Stimulated activated memory B cell treated with anti-CD40 and anti-IgM and Interleukin-4, amounts not matched to agents 10 μg/mL and 1 μg/mL and 100 μg/mL, for 72 hours (primary cell): ENCODE measurements at places on chromosomes 3 and 15.

GRCh38 chr15:62190274-62190673 is 25.2 kb upstream of the C2CD4B start:
- ATAC-seq: no peak

GRCh38 chr3:170058127-170058526 is 20.3 kb downstream of the GPR160 start:
- peak; percentile 51 for ATAC-seq

DNA sequence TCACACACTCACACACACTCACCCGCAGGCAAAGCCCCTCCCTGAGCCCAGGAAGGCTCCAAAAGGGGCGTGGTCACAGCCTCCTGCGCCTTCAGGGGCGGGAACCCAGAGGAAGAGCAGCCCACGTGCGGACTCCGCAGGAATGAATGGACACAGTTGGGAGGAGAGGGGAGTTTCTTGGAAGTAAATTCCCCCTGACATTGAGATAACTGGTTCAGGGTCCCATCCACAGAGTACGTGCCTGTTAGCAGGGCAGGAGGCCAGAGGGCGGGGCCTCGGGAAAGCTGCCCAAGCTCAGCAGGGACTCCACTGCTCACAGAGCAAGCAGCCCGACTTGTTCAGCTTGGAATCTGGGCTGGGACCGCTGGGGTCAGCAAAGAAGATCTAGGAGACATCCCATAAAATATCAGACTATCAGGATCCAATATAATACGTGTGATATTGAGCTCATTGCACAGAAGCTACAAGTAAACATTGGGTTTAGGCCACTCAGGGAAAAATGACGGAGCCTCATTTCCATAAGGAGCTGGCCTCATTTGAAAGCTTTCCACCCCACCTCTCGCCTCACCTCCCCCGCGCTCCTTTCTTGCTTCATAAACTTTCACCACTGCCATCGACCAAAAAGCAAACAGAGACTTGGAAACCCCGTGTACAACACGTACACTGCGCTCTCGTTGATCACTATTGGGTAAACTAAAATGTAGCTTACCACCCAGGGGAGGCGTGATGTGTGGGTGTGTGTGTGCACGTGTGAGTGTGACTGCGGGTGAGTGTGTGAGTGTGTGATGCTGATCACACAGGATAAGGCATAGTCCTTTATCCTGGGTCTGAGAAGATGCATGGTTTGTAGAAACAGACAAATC is 36.0 kb downstream of the TM2D3 start:
- no peak for ATAC-seq

- no peak for ATAC-seq
Measured at GRCh38 chr3:46114323-46114988, 87.2 kb upstream of the XCR1 start.

- no peak for ATAC-seq
Measured at GRCh38 chr15:34047893-34048775, 9.1 kb upstream of the AVEN start.

GRCh38 chr15:95405447-95405846 is 925.1 kb upstream of the NR2F2 start:
- no peak for ATAC-seq

DNA sequence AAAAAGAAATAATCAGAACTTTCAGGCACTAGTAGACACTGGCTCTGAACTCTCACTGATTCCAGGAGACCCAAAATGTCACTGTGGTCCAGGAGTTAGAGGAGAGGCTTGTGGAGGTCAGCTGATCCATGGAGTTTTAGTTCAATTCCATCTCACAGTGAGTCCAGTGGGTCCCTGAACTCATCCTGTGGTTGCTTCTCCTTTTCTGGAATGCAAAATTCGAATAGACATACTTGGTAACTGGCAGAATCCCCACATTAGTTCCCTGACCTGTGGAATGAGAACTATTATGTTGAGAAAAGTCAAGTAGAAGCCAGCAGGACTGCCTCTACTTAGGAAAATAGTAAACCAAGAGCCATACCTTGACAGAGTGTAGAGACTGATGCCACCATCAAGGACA is 87.3 kb upstream of the OXTR start:
- no peak for ATAC-seq

GRCh38 chr3:170585937-170586310 is at the start of gene SLC7A14:
Gene SLC7A14, minus strand, starts transcription at chr3:170586075. Its CDS starts 59,139 bp downstream, at chr3:170526936.
- ATAC-seq: no peak

DNA sequence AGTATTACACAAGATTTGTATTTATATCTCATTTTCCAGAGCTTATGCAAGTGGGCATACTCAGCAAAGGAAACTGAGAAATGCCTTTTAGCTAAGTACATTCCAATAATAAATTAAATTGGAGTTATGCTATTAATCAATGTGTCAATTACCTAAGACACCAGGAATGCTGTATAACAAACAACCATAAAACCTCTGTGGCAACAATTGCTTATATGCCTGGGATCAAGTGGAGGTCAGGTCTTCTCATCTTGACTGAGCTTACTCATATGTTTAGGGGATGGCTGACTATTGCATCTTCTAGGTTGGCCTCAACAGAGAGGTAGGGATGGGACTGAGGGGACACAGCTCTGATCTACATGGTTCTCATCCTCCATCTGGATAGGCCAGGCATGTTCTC is 30.7 kb downstream of the CD200R1L start:
- ATAC-seq: no peak

DNA sequence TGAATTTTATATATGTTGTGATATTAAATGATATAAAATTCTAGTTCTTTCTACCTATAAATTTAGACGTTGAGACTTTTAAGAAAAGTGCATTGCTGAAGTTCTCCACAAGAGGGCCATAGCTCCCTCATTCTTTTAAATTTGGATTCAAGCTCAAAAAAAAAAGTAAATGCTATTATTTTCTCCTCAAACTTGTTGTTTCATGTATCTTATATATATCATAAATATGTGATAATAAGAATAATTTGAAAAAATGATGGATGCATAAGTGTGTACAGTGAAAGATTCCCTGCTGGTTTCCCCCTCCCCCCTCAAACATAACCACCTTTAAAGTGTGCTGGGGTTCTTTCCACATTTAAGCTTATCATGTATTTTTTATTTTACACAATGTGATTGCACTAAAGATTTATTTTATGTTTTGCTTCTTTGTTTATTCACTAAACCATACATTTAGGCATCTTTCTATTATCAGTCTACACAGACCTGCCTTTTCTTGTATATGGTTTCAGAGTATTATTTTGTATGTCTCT is 769.4 kb upstream of the GOLIM4 start:
- ATAC-seq: no peak

DNA sequence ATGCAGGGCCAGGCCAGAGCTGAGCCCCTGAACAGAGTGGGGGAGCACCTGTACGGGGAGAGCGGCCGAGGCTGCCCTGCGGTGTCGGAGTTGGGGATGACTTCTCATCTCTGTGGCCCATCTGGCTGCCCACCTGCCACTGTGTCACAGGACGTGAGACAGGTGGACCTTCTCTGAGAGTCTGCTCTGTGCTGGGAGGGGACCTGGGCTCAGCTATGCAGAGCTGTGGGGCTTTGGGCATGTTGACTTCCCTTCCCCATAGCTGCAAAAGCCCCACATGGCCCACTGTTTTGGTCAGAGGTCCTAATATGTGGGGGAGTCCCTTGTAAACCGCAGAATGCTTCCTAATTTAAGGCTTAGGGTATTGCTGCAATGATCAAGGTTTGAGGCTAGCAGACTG is 68.0 kb upstream of the TRPM1 start:
- ATAC-seq: peak; percentile 45

- no peak for ATAC-seq
Measured at GRCh38 chr15:62824111-62825015, 218.2 kb upstream of the TPM1 start.

DNA sequence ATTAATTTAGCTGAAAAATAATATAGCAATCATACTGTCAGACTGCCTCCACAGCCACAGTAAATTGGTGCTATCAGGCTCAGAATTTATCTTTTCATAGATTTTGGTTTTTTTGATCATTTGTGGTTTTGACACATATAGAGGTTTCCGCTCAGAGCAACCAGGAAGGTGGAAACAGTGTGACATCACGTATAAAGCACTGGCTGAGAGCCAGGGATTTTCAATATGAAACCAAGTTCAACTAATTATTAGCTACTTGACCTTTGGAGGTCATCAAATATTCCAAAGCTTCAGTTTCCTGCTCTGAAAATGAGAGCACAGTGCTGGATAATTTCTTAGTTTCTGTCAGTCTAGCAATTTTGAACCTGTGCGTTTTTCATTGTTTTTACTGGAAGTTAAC is 433.8 kb upstream of the SUCLG2 start:
- ATAC-seq: no peak

- ATAC-seq: no peak
Measured at GRCh38 chr15:56058986-56059385, 65.6 kb upstream of the NEDD4 start.

DNA sequence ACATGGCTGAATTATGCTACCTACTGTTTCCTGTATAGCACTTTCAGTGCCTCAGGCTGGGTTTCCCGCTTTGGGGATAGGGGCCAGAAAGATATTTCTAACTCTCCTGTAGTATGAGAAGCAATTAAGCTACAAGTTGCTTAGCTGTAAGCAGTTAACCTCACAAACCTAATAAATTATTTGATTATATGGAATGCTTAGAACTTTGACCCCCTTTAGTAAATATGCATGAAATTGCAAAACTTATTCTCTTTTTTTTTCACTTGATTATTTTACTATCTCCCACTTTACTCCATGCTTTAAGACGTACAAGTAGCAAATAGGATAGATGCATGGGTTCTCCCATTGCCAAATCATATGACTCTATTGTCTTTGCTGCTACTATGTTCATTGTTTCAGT is 27.5 kb upstream of the CHMP2B start:
- ATAC-seq: no peak

DNA sequence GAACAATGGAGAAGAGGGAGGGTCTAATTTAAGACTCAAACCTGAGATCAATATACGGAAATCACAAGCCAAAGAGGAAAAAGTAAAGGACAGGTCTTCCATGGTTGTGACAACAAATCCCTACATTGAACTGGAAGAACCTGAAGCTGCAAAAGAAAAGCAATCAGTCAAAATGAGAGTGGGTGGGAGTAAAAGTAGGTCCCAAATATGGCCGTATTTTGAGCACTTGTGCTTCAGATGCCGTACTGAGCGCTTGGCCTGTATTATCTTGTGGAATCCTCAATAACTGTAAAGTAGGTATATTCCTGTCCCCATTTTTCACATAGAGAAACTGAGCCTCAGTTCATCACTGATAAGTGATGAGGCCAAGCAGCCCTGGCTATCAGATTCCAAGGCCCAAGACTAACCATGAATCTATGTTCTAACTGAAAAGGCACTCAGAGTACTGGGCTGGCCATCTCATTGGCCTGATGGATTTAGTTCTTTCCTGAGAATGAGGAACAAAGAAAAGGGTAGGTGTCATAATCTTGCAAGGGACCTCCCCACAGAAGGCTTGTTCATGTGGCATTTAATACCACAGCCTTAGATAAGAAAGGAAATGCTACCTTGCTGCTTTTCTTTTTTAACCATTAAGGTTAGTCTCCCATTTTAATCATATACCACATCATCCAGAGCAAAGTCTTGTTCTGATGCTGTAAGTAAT is 52.5 kb downstream of the LRRN1 start:
- ATAC-seq: peak; percentile 96

- ATAC-seq: peak; percentile 79
Measured at GRCh38 chr3:197798863-197799262, 7.8 kb downstream of the LRCH3 start.

DNA sequence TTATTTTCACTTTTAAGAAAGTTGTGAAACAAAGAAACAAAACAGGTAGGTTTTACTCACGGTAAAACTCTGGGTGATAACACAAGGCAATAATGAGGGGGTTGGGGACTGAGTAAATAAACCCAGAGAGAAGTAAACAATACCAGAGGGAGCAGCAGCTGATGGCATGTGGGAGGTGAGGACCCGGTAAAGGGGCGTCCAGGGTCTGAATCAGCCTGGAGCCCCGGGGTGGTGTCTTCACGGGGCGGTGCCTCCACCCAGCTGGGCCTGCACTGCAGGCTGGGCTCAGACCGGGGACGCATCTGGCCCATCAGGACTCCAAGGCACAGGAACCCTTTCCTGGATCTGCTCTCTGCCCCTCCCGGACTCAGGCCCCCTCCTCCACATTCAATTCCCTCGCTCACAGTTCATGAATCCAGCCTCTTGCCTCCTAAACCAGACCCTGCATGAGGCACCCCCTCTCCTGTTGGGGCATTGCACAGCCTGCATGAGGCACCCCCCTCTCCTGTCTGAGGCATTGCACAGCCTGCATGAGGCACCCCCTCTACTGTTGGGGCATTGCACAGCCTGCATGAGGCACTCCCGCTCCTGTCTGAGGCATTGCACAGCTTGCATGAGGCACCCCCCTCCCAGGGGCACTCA is 73.9 kb upstream of the MFGE8 start:
- ATAC-seq: no peak

- no peak for ATAC-seq
Measured at GRCh38 chr3:4749567-4750002, 229.7 kb upstream of the BHLHE40 start.
